Activated naive CD4-positive, alpha-beta T cell (primary cell): ENCODE measurements at places on chromosomes 11 and 22.

- no peak for DNase-seq
Measured at GRCh38 chr11:79458709-79459108, 17.9 kb upstream of the TENM4 start.

- DNase-seq: no peak
Measured at GRCh38 chr11:116930177-116930576, 92.8 kb upstream of the APOA1 start.

DNA sequence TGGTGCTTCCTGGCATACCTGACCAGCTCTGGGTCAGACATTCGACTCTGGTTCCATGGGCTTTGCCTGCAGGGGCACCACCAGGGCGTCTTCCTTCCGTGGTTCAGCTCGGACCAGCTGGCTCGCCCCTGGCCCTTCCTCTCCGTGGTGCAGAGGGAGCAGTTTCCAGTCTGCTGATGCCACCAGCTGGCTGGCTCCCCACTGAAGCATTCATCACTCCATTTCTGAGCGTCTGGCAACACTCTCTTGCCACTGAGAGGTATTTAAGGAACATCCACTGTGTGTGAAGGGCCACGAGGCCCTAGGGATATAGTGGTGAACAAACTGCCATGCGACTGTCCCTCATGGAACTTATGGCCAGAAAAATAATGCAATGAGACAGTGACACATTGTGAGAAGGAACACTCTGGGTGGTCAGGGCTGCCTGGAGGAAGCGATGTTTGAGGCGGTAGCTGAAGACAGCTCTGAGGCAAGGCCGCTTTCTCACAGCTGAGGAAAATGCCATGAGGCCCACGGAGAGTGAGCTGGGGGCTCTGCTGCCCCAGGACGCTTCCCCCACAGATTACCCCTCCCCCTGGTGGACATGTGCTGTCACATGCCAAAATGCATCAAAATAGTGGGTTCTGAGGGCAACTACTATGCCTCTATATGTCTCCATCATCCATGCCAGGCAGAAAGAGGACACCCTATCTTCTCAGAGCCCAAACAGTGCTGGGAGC lies 44.9 kb upstream of the ARFGAP3 start:
- no peak for DNase-seq

- no peak for DNase-seq
Measured at GRCh38 chr11:34495239-34495723, 18.3 kb downstream of the ELF5 start.

GRCh38 chr22:22800716-22801115 lies 86.9 kb upstream of the IGLL5 start:
- no peak for DNase-seq

- DNase-seq: no peak
Measured at GRCh38 chr11:1480191-1480554, 6.4 kb downstream of the MOB2 start.

GRCh38 chr11:70511345-70511744 lies 113.0 kb downstream of the CTTN start:
- DNase-seq: no peak

DNA sequence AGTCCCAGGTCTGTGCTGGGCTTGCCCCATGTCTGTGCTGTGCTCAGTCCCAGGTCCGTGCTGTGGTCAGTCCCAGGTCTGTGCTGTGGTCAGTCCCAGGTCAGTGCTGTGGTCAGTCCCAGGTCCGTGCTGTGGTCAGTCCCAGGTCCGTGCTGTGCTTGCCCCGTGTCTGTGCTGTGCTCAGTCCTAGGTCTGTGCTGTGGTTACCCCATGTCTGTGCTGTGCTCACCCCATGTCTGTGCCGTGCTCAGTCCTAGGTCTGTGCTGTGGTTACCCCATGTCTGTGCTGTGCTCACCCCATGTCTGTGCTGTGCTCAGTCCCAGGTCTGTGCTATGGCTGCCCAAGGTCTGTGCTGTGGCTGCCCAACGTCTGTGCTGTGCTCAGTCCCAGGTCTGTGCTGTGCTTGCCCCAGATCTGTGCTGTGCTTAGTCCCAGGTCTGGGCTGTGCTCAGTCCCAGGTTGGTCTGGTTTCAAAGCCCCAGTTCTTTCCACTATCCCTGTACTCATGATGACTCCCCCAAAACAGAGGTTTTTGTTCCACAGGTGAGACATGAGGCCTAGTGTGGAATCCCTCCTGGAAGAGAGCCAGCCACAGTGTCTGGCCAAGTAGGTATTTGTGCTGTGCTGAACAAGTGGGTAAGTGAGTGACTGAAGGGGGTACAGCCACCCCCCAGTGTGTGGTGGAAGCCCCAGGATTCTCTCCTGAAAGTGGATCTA lies 34.8 kb downstream of the IRAG1 start:
- no peak for DNase-seq

DNA sequence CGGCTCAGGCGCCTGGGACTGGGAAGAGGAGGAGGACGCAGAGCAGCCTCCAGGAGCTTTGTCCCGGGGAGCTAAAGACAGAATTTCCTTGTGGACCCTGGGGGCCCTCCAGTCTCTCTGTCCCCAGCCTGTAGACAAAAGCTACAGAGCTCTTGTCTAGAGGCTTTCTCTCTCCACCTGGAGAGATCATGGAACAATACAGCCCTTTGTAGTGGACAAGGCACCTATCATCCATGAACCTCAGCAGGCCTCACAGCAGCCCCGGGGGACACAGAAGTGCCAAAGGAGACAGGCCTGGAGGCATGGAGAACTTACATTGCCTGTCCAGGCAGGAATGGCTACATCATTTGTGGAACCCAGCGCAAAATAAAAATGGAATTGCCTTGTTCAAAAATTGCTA lies 55.7 kb upstream of the TTLL12 start:
- DNase-seq: no peak

- DNase-seq: no peak
Measured at GRCh38 chr11:6427516-6427915, 8.6 kb upstream of the APBB1 start.

DNA sequence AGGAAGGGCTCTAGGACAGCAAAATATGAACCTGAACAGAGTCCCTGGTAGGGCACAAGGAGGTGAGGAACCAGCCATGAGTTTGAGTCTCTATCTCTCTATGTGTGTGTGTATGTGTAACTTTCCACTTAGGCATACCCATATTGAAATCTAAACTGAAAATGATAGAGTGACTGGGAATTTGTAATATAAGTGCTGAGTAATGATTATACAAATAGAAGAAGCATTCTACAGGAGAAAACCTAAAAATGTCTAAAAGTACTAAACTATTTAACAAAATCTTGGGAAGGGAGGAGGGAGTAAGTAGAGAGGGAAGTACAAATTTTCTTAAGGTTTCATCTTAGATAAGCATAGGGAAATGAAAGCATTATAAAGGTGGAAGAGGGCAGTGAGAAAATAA lies 97.1 kb upstream of the ZC3H12C start:
- no peak for DNase-seq

DNA sequence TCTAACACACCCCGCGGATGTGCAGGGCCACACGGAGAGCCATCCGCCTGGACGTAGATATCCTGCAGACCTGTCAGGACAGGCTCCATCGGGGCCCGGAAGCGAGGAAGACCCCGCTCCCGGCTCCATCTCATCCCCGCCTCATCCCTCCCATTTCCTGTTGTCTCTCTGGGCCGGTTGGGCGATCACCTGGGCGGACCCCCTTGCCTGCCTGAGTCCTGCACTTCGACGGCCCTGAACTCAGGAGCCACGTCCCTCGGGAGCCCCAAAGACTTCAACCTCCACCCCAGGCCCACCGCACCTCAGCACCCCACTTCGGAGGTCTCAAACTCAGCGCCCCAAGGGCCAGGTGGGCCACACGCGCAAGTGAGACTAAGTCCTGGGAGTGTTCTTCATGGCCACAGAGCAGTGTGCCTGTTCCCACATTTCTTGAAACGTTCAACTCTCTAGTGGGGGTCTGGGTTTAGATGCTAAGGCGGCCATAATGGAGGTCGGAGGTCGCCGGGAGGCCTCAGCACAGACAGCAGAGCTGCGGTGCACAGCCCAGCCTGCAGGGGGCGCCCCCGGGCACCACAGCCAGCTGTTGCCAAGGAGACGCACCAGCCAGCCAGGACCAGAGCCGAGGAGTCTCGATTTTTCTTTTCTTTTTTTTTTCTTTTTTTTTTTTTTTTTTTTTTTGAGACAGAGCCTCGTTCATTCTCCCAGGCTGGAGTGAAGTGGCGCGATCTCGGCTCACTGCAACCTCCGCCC lies 26.0 kb upstream of the FADD start:
- peak; percentile 16 for DNase-seq

DNA sequence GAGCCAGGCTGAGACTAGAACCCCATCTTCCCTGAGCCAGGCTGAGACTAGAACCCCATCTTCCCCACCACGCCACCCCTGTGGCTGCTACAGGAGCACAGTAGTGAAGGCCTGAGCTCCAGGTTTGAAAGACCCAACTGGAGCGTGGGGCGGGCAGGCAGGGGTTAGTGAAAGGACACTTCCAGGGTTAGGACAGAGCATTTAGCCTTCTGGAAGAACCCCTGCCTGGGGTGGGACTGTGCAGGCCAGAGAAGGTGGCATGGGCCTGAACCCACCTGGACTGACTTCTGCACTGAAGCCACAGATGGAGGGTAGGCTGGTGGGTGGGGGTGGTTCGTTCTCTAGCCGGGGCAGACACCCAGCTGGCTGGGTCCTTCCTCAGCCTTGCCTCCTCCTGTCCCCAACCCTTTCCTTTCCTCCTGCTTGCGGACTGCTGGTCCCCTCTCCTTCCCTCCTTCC lies 24.1 kb downstream of the SUN2 start:
- no peak for DNase-seq

GRCh38 chr11:79236541-79236971 lies 204.3 kb downstream of the TENM4 start:
- DNase-seq: no peak

GRCh38 chr11:46865340-46865739 lies 19.3 kb upstream of the CKAP5 start:
- no peak for DNase-seq

DNA sequence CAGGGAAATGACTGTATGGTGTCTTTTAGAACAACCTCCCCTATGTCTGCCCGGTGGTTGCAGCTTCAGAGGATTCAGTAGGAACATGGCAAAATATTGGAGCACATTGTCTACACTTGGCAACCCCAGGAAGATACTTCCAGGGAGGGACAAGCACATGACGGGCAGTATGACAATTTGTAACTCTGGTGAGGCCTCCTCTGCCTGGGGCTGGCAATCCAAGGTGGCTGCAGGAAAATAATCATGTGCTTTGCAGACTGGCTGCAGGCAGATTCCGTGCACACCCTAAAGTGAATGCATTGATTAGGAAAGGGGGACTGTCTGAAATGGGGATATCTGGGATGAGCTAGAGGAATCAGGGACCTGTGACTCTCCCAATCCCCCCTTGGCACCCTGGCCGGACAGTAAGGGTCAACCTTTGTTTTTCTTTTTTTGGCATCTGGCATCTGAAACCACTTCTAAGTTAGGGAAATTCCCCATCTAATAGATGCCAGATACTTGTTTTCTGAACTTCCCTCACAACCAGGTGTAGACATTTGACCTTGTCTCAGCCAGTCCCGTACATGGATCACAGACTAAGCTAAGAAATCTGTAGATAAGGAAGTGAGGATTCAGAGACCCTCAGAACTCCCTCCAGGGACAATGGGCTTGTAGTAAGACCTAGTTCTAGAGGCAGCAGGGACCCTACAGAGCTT lies 10.5 kb upstream of the PHOX2A start:
- no peak for DNase-seq

DNA sequence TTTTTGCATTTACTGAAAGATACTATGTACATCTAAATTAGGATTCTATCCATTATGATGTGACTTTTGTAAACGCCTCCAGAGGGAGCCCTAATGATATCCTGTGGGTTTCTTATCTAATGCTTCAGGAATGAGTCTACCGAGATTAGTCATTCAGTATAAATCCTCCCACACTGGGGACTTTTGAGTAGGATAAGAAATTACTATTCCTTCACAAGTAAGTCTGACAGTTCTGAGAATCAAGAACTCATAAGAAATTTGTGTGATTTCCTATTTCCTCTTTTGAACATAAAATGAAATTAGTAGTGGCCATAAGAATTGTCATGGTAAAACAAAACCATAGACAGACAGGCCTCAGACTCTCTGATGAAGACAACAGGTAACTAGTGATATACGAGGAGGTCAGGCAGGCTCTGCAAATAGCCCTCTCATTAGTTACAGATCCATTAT lies 10.0 kb upstream of the OR5M1 start:
- no peak for DNase-seq

DNA sequence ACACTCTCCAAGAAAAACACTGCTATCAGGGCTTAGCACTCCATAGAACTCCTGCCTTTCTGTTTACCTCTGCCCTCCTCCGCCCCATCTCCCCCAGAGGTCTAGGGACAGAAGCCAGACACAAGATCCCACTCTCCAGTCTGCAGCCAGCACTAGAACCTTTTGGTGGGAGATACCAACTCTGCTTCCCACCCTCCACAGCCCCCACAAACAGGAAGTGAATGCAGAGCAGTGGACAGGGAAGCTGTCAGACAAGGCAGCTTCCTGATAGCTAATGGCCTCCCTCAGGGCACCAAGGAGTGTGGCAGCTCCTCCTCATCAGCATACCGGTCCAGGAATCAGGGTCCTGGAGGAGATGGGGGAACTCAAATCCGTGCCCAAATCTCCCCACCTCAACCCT lies 5.1 kb downstream of the SCN4B start:
- DNase-seq: no peak

GRCh38 chr22:31278626-31279326 lies 13.5 kb downstream of the PIK3IP1 start:
- peak; percentile 41 for DNase-seq

DNA sequence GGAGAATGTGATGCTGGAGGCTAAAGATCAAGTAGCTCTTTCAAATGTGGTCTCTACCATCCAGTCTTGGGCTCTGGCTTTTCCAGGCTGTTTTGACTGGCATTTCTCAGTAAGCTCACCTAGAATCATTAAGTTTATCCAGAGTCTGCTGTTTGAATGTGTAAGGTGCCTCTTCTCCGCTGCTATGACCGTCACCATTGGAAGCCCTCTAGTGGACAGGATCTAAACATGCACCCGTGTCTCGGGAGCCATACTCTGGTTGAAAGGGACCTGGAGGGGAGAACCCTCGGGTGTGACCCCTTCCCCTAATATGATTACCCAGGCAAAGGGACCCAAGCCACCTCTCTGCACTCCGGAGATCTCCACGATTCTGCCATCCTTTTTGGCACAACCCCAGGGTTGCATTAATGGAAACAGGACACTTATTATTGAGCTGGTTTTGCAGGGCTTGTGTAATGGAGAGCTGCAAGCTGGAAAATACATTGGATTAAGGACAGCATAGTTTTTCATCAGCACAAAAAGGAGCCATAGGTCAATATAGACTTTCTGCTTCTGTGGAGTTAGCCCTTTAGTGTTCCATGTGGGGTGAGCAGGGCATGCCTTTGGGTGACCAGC lies 191.0 kb upstream of the LARGE1 start:
- no peak for DNase-seq

GRCh38 chr11:100812517-100812916 lies 125.4 kb downstream of the ARHGAP42 start:
- no peak for DNase-seq

- no peak for DNase-seq
Measured at GRCh38 chr11:82992223-82992622, 79.5 kb downstream of the RAB30 start.

DNA sequence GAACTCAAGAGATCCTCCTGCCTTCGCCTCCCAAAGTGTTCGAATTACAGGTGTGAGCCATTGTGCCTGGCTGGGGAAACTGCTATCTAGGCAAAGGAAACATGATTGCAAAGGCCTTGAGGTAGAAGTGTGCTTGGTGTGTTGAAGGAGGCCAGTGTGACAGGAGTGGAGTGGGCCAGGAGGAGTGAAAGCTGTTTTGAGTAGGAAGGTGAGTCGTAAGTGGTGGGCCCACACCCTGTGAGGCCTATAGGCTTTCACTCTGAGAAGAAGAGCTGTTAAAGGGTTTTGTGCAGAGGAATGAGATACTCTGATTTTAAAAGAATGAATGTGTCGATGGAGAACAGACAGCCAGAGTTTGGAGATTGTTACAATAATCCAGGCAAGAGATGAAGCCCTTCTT lies 43.4 kb downstream of the WEE1 start:
- no peak for DNase-seq

GRCh38 chr11:84420271-84420670 lies 1134.1 kb upstream of the CCDC90B start:
- DNase-seq: no peak
